RWPE2 (cell line): ENCODE measurements at places on chromosomes 5 and 9.

GRCh38 chr5:41763574-41763973 lies 106.7 kb downstream of the OXCT1 start:
- no peak for DNase-seq

DNA sequence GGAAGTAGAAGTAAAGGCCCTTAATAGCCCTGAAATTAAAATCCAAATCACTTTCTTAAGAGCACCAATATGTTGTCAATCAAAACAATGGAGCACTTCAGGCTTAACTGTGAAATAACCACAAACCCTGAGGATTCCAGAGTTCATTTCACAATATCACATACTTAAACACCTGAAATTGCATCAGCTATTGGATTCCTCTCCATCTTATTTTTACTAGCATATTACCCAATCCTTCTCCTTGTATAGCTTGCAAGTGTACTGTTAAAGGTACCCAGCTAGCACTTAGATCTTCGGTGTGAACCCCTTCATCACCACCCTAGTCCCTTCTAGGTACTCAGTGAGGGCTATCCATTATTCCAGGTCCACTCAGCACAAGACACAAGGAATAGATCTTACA lies 287.3 kb downstream of the EFNA5 start:
- no peak for DNase-seq

GRCh38 chr5:115160975-115161475 lies 8.7 kb downstream of the TRIM36 start:
- DNase-seq: no peak

DNA sequence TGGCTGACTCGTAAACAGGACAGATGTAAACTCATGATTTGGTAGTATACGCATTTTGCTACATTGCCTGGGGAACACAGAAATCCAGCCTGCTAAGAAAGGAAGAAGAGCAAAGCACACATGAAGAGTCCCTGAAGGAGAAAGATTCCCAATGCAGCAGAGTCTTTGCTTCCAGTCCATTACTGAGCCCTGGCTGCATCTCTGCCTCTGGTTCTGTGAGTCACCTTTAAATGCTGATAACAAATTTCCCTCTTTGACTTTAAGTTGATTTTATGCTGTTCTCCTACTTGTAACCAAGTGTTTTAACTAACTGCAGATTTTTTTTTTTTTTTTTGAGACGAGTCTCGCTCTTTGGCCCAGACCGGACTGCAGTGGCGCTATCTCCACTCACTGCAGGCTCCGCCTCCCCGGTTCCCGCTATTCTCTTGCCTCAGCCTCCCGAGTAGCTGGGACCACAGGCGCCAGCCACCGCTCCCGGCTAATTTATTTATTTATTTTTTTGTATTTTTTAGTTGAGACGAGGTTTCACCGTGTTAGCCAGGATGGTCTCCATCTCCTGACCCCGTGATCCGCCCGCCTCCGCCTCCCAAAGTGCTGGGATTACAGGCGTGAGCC lies 8.5 kb upstream of the PRXL2C start:
- DNase-seq: no peak

GRCh38 chr9:134442085-134442474 lies 115.8 kb downstream of the RXRA start:
- no peak for DNase-seq

DNA sequence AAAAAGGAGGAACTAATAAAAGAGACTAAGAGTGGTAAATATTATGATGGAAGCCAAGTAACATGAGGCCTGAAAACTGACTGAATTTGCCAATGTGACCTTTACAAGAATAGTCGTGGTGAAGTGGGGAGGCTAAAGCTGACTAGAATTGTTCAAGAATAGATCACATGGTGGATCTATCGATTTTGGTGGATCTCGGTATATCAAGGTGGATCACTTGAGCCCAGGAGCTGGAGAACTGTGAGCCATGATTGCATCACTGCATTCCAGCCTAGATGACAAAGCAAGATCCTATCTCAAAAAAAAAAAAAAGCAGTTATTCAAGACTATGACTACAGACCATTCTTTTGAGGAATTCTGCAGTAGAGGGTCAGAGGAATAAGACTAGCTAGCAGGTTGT lies 15.1 kb downstream of the ERMP1 start:
- DNase-seq: no peak

- DNase-seq: no peak
Measured at GRCh38 chr9:130296783-130297055, 31.2 kb downstream of the HMCN2 start.

GRCh38 chr9:135105211-135105745 lies 17.8 kb downstream of the OLFM1 start:
- DNase-seq: no peak

- DNase-seq: no peak
Measured at GRCh38 chr5:1810581-1811101, 9.4 kb downstream of the NDUFS6 start.

DNA sequence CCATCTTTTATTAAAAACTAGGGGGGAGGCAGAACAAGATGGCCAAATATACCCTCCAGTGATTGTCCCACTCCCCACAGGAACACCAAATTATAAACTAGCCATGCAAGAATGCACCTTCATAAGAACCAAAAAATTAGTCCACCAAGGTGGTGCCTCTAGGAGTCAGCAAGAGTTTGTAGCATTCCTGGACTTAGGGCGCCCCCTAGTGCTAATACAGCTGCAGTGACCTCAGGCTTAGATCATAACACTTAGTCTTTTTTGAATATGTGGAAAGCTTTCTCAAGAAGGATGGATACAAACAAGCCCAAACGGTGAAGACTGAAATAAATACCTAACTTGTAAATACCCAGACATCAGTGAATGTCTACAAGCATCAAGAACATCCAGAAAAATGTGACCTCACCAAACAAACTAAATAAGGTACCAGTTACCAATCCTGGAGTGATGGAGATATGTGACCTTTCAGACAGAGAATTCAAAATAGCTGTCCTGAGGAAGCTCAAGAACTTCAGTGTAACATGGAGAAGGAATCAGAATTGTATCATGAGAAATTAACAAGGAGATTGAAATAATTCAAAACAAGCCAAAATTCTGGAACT lies 19.3 kb downstream of the PPIP5K2 start:
- DNase-seq: no peak

DNA sequence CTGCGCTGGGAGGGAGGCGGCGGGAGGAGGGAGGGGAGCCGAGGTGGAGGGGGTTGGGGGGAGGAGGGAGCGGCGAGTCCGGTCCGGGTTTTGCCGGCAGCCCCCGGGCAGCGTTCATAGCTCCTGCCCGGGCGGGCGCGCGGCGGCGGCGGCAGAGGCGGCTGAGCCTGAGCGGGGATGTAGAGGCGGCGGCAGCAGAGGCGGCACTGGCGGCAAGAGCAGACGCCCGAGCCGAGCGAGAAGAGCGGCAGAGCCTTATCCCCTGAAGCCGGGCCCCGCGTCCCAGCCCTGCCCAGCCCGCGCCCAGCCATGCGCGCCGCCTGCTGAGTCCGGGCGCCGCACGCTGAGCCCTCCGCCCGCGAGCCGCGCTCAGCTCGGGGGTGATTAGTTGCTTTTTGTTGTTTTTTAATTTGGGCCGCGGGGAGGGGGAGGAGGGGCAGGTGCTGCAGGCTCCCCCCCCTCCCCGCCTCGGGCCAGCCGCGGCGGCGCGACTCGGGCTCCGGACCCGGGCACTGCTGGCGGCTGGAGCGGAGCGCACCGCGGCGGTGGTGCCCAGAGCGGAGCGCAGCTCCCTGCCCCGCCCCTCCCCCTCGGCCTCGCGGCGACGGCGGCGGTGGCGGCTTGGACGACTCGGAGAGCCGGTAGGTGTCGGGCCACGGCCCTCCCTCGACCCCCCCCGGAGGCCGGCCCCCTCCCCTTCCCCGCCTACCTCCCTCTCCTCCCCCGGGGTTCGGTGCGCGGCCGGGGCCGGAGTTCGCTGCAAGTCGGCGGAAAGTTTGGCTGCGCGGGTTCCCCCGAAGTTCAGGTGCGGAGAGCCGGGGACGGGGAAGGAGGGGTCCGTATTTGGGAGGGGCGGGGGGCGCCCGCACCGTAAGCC lies at the start of gene CXXC5:
CXXC5 (plus strand) TSS at position 145 of the 877 bp plus-strand sequence. CDS start 32,175 bp downstream, outside the sequence.
- no peak for DNase-seq

DNA sequence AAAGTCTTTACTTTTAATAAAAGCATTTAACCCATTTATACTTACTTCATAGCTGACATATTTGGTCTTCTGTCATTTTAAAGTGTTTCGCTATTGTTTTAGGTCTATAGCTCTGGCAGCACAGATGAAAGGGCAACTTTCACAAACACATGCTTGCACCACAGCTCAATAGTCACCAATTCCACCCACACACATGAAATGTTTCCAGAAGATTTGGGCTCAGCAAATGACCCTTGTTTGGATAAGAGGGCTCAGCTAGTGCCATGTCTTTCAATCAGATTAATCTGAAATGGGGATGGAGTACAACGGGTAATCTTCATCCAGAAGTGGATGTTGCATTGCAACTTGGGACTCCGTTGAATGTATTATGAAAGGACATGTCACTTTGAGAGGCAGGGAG lies 176.0 kb downstream of the FGF18 start:
- DNase-seq: no peak

DNA sequence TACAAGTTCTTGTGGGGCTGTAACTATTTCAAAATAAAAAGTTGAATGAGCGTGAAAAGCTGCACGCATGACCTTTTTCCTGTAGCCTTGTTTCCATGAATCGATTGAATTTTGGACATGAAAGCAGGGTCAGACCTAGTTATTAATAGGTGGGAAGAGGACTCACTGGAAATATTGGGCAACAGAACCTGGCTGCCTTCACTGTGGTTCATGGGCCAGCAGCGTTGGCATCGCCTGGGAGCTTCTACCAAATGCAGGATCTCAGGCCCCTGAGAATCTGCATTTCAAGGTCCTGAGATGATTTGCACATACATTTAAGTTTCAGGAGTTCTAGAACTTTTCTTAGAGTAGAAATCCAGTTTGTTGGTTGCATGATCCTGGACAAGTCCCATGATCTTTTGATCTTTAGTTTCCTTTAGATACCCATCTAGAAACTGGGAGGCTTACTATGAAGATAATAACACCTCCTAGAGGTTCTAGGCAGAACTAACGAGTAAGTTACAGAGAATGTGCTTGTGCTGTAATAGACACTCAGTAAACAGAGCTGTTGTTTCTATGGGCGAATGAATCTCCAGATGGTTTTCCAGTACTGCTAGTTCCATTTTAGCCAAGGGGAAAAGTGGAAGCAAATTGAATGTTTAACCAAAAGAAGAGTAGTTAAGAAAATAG lies 12.4 kb downstream of the ANKRD33B start:
- DNase-seq: no peak

- DNase-seq: no peak
Measured at GRCh38 chr9:77215874-77216273, 38.5 kb downstream of the VPS13A start.

- no peak for DNase-seq
Measured at GRCh38 chr5:73908395-73908794, 282.4 kb downstream of the ARHGEF28 start.

- DNase-seq: no peak
Measured at GRCh38 chr5:96602776-96603175, 59.4 kb upstream of the CAST start.

GRCh38 chr9:91991721-91992341 lies 41.8 kb upstream of the ROR2 start:
- DNase-seq: no peak

DNA sequence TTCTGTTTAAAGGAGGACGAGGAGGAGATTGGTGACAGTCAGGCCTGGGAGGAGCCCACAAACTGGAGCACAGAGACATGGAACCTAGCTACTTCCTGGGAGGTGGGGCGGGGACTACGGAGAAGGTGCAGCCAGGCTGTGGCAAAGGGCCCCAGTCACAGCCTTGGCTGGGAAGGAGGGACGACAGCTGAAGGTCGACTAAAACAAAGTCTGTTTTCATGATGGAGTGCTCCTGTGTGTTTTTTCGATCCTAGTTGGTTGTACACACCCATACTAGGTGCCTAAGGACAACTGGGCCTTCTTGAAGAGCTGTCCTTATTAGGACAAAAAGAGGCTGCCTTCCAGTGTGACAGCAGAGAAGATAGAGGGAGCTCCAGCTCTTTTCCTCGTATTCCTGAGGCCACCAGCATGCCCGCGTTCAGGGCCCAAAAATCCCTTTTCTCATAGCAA lies 2.9 kb downstream of the CCDC107 start:
- DNase-seq: no peak

DNA sequence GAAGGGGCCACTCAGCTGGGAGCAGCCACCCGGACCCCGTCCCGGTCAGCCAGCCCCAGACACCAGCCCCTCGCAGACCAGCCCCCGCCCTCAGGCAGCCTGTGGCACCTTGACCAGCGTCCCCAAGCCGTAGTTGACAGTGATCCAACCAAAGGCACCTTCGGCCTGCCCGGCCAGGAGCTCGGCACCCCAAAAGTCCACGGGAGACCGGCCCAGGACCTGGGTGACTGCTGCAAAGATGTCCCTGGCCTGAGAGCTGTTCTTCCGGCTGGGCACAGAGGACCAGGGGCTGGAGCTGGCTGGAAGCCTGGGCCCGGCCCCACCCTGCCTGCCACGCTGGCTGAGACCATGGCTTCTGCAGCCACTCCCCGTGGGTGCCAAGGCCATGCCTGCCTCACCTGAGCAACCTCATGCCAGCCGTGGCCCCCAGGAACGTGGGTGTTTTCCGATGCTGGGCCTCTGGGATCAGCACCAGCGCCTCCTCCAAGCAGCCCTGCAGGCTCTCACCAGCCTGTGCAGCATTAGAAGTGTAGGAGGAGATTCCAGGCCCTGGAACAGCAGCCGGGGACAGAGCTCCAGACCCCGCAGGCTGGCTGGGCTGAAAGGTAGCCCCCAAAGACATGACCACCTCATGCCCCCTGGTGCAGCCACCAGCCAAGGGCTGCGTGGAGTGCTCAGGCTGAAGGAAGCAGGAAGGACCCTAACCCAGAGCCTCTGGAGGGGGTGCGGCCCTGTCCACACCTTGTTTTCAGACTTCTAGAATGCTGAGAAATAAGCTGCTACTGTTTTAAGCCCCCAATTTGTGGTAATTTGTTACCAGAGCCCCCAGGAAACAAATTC lies 4.2 kb downstream of the ENTPD8 start:
- DNase-seq: peak; percentile 68

DNA sequence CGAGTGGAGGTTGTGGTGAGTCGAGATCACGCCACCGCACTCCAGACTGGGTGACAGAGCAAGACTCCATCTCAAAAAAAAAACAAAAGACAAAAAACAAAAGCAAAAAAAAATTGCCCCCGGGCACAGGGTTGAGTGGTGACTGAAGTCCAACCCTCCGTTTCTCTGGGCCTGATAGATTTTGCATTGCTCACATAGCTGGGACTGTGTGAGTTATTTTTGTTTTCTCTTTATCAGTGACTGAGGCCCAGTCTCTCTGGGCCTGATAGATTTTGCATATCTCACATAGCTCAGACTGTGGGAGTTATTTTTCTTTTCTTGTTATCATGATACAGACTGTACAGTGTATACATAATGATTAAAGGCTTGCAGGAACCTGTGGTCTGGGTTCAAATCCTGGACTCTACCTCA lies 2.6 kb upstream of the SLC28A3 start:
- no peak for DNase-seq

- DNase-seq: no peak
Measured at GRCh38 chr5:149419859-149420544, 40.9 kb upstream of the IL17B start.
